ENCODE measurements at places on chromosomes 13 and 19. TPM values are rescaled to one million over a fixed set of nuclear protein-coding genes. Genes with fewer than 3 reads are reported as not detected.

Gene EPSTI1
- total RNA-seq, result 33.8 TPM

Gene RXFP2
- not detected for total RNA-seq

Gene ZNF610
- 12.0 TPM for total RNA-seq

Gene ACTL9
- not detected for total RNA-seq

Gene MBD3L5
- total RNA-seq, result not detected

Gene CGB5
- total RNA-seq, result 0.44 TPM

Gene SGCG
- total RNA-seq, result 0.15 TPM

Gene MISP3
- 0.97 TPM for total RNA-seq

Gene ZNF439
- 0.47 TPM for total RNA-seq

Gene MRPL54
- 42.3 TPM for total RNA-seq

Gene TGFBR3L
- total RNA-seq, result 2.2 TPM

Gene ETV2
- total RNA-seq, result 1.2 TPM

Gene ONECUT3
- total RNA-seq, result not detected

Gene DMKN
- 465 TPM for total RNA-seq

Gene CEACAM4
- total RNA-seq, result not detected

Gene OR4F17
- total RNA-seq, result not detected

Gene NECTIN2
- 254 TPM for total RNA-seq

Gene FOXA3
- 54.2 TPM for total RNA-seq

Gene CCDC169
- total RNA-seq, result 19.8 TPM

Gene DAND5
- total RNA-seq, result 0.19 TPM

Gene FCER2
- total RNA-seq, result not detected

Gene ZNF607
- total RNA-seq, result 19.2 TPM

Gene NPAS1
- total RNA-seq, result 15.6 TPM

Gene CLEC4G
- total RNA-seq, result not detected

Gene SIGLECL1
- not detected for total RNA-seq

Gene GPR18
- not detected for total RNA-seq

Gene SYCN
- not detected for total RNA-seq

Gene LRP3
- total RNA-seq, result 34.4 TPM

Gene FSTL3
- total RNA-seq, result 9.8 TPM

Gene KL
- 0.09 TPM for total RNA-seq
